Stimulated activated CD4-positive, alpha-beta T cell treated with anti-CD3 and anti-CD28 coated beads, TNF-alpha, amount 100 ng/mL, for 48 hours (primary cell): ENCODE measurements at places on chromosomes 7 and 10.

DNA sequence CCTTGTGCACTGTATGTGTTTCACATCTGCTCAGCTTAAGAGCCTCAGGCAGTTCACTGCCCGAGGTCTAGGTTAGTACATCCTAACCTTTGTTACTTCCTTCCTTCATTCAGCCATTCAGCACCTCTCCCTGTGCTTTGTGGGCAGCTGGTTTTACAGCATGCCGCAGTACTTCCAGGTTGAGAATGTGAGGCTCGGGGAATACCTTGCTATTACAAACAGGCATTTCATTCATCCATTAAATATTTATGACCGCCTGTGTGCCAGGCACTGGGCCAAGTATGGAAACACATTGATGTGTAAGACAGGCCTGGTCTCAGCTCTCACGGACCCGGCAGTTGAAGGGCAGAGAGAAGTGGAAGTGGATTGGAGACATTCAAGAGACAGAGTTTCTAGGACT lies 82.4 kb downstream of the SHH start:
- DNase-seq, result no peak

- DNase-seq, result no peak
Measured at GRCh38 chr7:15557186-15557585, 4.6 kb downstream of the AGMO start.

- no peak for DNase-seq
Measured at GRCh38 chr10:110872984-110873923, 1.5 kb downstream of the PDCD4 start.

GRCh38 chr10:69473304-69473990 lies 22.2 kb downstream of the TSPAN15 start:
- no peak for DNase-seq

GRCh38 chr10:8873310-8873709 lies 818.8 kb downstream of the GATA3 start:
- DNase-seq, result no peak

- DNase-seq, result no peak
Measured at GRCh38 chr7:127838816-127839415, 186.9 kb downstream of the SND1 start.

- no peak for DNase-seq
Measured at GRCh38 chr7:223118-223800, 30.9 kb downstream of the FAM20C start.

- peak; percentile 56 for DNase-seq
Measured at GRCh38 chr7:138875794-138876193, 77.8 kb upstream of the ATP6V0A4 start.

- no peak for DNase-seq
Measured at GRCh38 chr10:101656890-101657289, 38.1 kb downstream of the FBXW4 start.

- no peak for DNase-seq
Measured at GRCh38 chr10:54985732-54986131, 184.7 kb upstream of the PCDH15 start.
